Lung microvascular endothelial cell (primary cell): ENCODE measurements at places on chromosomes 4 and X. TPM values are rescaled to one million over a fixed set of nuclear protein-coding genes. Genes with fewer than 3 reads are reported as not detected.
A peak's percentile ranks its signal among the peaks of the same experiment; 100 is the strongest.

GRCh38 chr4:1091561-1091995 lies 21.8 kb downstream of the RNF212 start:
- DNase-seq = no peak

GRCh38 chr4:122171323-122171722 lies 19.2 kb downstream of the BLTP1 start:
- DNase-seq = peak; percentile 10

Gene PWWP3B
- under 0.01 TPM in 1 of 2 replicates, not detected in the other for total RNA-seq

DNA sequence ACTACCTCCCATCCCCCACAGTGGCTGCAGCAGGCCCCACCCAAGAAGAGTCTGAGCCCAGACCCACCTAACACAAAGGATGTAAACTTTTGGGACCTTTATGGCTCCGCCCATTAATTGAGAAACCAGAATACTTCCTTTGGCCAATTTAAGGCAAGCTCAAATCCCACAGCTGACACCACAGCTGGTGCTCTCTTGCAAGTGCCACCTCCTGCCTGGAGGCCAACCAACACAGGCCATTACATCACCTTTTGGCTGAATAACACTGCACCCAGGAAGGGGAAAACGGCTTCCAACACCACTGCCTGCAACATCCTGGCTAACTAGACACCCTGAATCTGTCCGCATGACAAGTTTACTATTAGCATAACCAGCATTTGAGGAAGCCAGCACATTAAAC lies 248.8 kb downstream of the PRDM5 start:
- no peak for DNase-seq

- no peak for DNase-seq
Observed at GRCh38 chr4:169975131-169975837, 50.9 kb downstream of the MFAP3L start.

DNA sequence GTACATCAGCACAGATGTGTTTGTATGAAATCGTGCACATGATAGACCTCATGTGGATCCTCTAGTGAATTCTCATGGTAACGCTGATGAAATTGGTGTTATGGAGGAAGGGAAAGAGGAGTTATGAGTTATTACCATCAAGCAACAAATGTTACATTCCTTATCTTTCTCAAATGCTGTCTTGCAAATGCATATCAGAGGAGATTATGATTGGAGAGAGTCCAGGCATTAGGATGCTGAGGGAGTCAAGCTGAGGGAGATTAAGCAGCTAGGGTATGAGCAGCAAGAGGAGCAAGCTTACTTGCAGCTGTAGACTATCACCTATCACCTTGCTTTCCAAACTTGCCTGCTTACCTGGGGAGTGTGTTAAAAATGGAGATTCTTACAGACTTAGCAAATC lies 36.8 kb upstream of the SFRP2 start:
- DNase-seq = no peak

- no peak for DNase-seq
Observed at GRCh38 chr4:47747846-47748494, 89.9 kb downstream of the CORIN start.

- DNase-seq = peak; percentile 66
Observed at GRCh38 chr4:162700815-162701361, 465.8 kb downstream of the NAF1 start.

DNA sequence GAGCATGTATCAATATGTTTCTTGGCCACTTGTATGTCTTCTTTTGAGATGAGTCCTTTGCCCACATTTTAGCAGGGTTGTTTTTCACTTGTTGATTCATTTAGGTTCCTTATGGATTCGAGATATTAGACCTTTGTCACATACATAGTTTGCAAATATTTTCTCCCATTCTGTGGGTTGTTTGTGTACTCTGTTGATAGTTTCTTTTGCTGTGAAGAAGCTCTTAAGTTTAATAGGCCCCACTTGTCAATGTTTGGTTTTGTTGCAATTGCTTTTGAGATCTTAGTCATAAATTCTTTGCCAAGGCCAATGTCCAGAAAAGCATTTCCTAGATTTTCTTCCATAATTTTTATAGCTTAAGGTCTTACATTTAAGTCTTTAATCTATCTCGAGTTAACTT lies 280.7 kb upstream of the GALNT7 start:
- no peak for DNase-seq

DNA sequence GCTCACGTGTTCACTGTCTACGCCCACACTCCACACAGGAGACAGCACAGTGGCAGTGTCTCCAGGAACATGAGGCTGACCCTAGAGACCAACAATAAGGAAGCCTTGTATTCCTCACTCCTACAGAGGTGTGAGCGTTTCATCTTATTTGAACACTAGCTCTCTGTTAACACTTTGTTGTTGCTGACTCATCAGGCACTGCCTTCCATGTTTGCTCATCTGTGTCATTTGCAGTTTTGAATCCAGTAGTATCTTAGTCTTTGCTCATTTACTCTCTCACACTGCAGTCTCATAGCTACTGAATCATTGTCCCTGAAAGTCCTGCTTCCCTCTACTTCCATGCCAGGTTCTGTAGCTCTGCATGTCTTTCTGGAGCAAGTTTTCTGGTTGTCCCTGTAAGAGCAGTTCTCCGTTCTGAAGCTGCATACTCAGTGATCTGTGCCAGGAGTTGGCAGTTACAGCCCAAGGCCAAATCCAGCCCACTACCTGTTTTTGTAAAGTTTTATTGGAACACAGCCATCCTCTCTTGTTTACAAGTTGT lies 80.3 kb upstream of the DCLK2 start:
- peak; percentile 37 for DNase-seq

Gene RASSF6
- not detected in 2 replicates for total RNA-seq

GRCh38 chrX:16586377-16587112 lies 63.4 kb upstream of the S100G start:
- no peak for DNase-seq

Gene CABS1
- total RNA-seq = not detected in 2 replicates

Gene NEIL3
- 1.2 and 2.4 TPM in 2 replicates for total RNA-seq

DNA sequence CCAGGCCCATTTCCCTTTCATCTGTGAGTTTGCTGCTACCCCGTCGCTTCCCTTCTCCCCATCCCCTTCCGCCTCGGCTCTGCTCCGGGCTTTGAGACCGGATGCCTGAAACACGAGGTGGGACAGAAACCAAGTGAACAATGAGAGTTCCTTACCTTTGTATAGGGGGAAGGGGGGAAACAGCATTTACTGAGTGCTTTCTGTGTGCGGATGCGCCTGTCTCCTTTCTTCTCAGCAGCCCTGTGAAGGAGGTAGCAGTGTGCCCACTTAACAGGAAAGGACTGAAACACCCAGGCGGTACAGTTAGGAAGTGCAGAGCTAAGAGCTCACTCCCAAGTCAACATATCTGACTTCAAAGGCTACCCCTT lies 43.2 kb upstream of the TMSB15B start:
- DNase-seq = peak; percentile 24

DNA sequence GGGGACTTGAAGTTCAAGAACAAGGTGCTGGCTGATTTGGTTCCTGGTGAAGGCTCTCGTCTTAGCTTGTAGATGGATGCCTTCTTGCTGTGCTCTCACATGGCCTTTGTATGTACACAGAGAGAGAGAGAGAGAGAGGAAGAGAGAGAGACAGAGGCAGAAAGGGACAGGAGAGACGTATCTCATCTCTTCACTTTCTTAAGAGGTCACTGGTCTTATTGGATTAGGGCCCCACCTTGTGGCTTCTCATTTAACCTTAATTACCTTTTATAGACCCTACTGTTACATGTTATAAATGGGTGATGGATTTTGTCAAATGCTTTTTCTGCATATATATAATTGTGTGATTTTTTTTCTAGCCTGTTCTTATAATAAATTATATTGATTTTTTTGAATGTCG lies 1444.2 kb downstream of the ADGRL3 start:
- no peak for DNase-seq

Gene SLC26A1
- total RNA-seq = under 0.01 and 0.20 TPM in 2 replicates

Gene LONRF3
- 15.7 and 44.8 TPM in 2 replicates for total RNA-seq

DNA sequence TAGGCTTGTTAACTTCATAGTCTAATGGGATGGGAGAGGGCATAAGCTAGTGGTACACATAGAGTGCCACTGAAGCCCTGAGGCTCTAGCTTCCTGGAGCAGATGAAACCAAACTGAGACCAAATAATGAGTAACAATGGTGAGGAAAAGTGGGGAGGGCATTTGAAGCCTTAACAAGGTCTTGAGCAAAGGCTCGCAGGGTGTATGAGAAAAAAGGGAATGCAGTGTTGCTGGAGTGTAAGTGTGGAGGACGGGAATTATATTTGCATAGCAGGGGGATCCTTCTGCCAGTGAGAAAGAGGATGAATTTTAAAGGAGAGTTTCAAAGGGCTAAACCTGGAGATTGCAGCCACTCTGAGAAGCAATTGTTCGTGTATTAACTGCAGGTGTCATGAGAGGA lies 263.1 kb downstream of the ANK2 start:
- DNase-seq = no peak

Gene NWD2
- total RNA-seq = not detected in 2 replicates

Gene TEC
- total RNA-seq = 0.22 and 1.8 TPM in 2 replicates
